Naive thymus-derived CD8-positive, alpha-beta T cell (primary cell): ENCODE measurements at places on chromosomes 12 and 14. TPM values are rescaled to one million over a fixed set of nuclear protein-coding genes. Genes with fewer than 3 reads are reported as not detected.

GRCh38 chr12:43638806-43639205, 86.8 kb upstream of the ADAMTS20 start:
- H3K27ac ChIP-seq, result no peak overlapping the region
- DNase-seq, result no peak
- peaks cover 8% of the 10 kb centered on the region for H3K27me3 ChIP-seq
- H3K4me1 ChIP-seq, result no peaks in the 10 kb centered on the region

GRCh38 chr14:94775871-94776210, 5.9 kb upstream of the GSC start:
- peaks cover 3% of the 10 kb centered on the region for H3K4me1 ChIP-seq
- DNase-seq, result no peak
- H3K36me3 ChIP-seq, result peaks cover 2% of the 10 kb centered on the region
- no peak overlapping the region for H3K4me3 ChIP-seq

- H3K4me1 ChIP-seq, result no peaks in the 10 kb centered on the region
- H3K27ac ChIP-seq, result no peak overlapping the region
- H3K4me3 ChIP-seq, result no peak overlapping the region
- H3K27me3 ChIP-seq, result no peaks in the 10 kb centered on the region
These were observed 36.7 kb upstream of the GRIN2B start for GRCh38 chr12:14018080-14018479.

GRCh38 chr14:99601361-99601831, 2.6 kb downstream of the CCDC85C start:
- H3K27ac ChIP-seq, result peak overlapping the region; percentile 43
- DNase-seq, result no peak
- H3K36me3 ChIP-seq, result no peaks in the 10 kb centered on the region
- H3K27me3 ChIP-seq, result no peaks in the 10 kb centered on the region

DNA sequence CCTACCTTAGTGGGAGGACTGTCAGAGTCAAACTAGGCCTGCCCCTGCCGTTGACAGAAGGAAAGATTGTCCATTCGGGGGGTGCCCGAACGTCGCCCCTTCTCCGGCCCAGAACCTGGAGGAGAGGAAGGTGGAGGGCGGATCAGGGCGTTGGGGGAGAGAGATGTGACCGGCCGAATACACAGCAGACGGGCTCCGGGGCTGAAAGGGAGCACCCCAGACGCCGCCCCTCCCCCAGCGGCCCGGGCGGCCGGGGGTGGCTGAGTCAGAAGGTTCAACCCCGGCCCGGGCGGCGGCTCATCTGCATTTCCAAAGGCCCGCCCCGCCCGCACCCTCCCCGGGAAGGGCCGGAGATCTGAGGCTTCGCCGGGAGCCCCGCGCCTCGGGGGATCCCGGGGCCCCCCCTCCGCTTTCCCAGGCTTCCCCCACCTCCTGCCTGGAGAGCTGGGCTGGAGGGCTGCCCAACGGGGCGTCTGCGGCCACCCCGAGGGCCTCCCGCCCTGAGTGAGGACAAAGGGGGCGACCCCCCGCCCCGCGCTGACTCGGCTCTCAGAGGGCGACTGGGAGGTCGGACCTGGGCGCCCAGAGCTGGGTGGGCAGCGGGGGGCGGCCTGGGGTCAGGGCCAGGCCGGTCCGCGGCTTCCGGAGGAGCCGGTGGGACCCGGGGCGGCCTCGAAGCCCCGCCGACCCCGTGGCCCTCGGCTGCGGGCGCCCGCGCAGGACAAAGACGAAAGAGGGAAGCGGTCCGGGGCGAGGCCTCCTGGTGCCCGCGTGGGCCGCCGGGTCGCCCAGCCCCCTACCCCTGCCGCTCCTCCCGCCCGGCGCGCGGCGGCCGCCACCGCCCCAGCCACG, 3.7 kb upstream of the SETD1B start:
- peaks cover 35% of the 10 kb centered on the region for H3K36me3 ChIP-seq
- peak overlapping the region; percentile 70 for H3K4me3 ChIP-seq
- DNase-seq, result no peak
- peaks cover 42% of the 10 kb centered on the region for H3K4me1 ChIP-seq

DNA sequence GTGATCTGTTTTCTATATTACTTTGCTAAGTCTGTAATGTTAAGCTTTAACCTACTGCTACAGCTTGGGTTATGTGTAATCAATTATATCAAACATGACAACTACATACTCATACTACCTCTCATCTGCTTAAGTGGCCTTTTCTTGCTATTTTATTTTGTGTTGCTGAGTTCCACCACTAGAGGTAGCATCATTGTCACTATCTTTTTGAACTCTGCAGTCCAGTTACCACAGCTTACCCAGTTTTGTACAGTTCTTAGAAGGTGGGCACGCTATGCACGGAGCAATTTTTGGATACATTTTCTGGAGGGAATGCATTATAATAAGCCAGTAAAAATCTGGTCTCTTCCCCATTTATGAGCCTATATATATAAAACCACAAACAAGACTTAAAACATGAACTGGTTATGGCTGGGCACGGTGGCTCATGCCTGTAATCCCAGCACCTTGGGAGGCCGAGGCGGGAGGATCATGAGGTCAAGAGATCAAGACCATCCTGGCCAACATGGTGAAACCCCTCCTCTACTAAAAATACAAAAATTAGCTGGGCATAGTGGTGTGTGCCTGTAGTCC, 48.5 kb downstream of the SAV1 start:
- no peaks in the 10 kb centered on the region for H3K4me1 ChIP-seq
- H3K27me3 ChIP-seq, result no peaks in the 10 kb centered on the region
- H3K4me3 ChIP-seq, result no peak overlapping the region
- H3K36me3 ChIP-seq, result peaks cover 4% of the 10 kb centered on the region
- DNase-seq, result no peak
- no peak overlapping the region for H3K27ac ChIP-seq

The TOMM20L gene
- total RNA-seq, result not detected

- H3K27me3 ChIP-seq, result peaks cover 14% of the 10 kb centered on the region
- H3K4me3 ChIP-seq, result no peak overlapping the region
- H3K4me1 ChIP-seq, result no peaks in the 10 kb centered on the region
- DNase-seq, result no peak
- H3K27ac ChIP-seq, result no peak overlapping the region
These were observed 41.2 kb downstream of the NKX2-1 start for GRCh38 chr14:36478782-36479181.

DNA sequence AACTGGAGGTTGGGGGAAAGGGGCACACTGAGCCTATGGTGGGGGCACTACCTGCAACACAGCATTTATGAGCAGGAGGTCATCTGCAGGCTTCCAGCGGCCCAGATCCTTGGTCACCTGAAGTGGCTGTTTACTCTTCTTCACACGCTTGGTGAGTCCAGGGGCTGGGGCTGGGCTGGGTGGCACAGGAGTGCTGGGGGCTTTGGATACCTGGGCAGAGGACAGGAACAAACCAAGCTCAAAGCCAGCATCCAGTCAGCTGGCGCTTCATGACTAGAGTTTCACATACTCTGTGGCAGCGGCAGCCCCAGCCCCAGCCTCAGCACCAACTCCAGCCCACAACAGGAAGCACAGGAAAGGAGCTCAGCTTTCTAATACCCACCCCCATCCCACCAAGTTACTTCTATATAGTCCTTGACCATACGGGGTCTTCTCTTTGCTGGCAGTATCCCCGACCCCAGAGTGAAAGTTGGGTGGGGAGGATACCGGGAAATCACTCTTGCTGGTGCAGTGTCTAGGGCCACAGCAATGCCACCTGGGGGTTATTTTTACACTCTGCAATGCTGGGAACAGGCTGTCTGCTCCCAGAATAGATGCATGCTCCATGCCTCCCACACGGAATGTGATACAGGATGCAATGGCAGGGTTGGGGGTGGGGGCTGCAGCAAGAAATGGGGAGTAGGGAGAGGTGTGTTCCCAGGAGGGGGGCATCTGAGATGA, 3.1 kb downstream of the MCRS1 start:
- no peak for DNase-seq
- H3K36me3 ChIP-seq, result peaks cover 5% of the 10 kb centered on the region
- H3K4me3 ChIP-seq, result peak overlapping the region; percentile 63

The RFLNA gene
- total RNA-seq, result not detected

The VRTN gene
- total RNA-seq, result not detected

The LRRIQ1 gene
- total RNA-seq, result not detected

The HIGD1C gene
- not detected for total RNA-seq

The DCAF11 gene
- 77.1 TPM for total RNA-seq

DNA sequence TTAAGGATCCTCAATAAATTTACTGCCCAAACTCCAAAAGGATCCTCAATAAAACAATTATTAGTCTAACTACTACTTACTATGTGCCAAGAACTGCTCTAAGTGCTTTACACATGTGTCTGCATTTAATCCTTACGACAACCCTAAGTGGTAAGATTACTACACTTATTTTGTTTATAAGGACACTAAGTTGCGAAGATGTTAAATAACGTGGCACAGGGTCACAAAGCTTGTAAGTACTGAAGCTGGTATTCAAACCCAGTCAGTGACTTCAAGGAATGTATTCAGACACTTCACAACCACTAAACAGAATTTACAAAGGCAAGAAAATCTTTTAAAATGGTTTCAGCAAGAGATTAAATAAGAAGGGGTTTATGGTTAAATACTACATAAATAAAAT, 13.0 kb downstream of the FERMT2 start:
- DNase-seq, result no peak
- no peaks in the 10 kb centered on the region for H3K4me1 ChIP-seq
- no peak overlapping the region for H3K27ac ChIP-seq
- H3K27me3 ChIP-seq, result peaks cover 6% of the 10 kb centered on the region

DNA sequence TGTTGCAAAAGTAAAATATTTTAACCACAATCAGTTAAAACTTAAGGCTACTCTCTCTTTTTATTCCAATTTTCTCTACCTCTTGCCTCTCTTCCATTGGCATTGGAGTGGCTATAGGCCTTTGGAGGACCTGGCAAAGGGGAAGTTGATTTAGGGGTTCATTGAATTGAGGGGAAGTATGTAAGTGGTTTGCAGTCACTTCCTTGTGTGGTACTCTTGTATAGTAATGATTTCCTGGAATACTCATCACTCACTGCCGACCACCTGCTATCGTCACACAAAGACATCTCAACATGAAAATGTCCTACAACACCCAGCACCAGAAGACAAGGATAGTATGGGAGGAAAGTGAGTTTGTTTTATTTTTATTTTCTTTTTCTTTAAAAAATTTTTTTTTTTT, 45.7 kb upstream of the CPM start:
- peaks cover 5% of the 10 kb centered on the region for H3K27me3 ChIP-seq
- H3K36me3 ChIP-seq, result no peaks in the 10 kb centered on the region
- no peak for DNase-seq
- no peak overlapping the region for H3K27ac ChIP-seq

The SLC7A8 gene
- total RNA-seq, result 7.9 TPM

- peaks cover 5% of the 10 kb centered on the region for H3K27me3 ChIP-seq
- peaks cover 2% of the 10 kb centered on the region for H3K4me1 ChIP-seq
- DNase-seq, result no peak
These were observed 20.4 kb downstream of the CLMN start for GRCh38 chr14:95299271-95299670.

The PTHLH gene
- total RNA-seq, result not detected

GRCh38 chr12:291153-291723, 28.6 kb upstream of the SLC6A13 start:
- no peaks in the 10 kb centered on the region for H3K27me3 ChIP-seq
- no peak for DNase-seq
- H3K36me3 ChIP-seq, result peaks cover 53% of the 10 kb centered on the region
- H3K4me3 ChIP-seq, result no peak overlapping the region
- peaks cover 38% of the 10 kb centered on the region for H3K4me1 ChIP-seq

GRCh38 chr12:71440763-71441748, 1.5 kb downstream of the LGR5 start:
- H3K36me3 ChIP-seq, result no peaks in the 10 kb centered on the region
- peak overlapping the region; percentile 68 for H3K4me3 ChIP-seq
- DNase-seq, result no peak

DNA sequence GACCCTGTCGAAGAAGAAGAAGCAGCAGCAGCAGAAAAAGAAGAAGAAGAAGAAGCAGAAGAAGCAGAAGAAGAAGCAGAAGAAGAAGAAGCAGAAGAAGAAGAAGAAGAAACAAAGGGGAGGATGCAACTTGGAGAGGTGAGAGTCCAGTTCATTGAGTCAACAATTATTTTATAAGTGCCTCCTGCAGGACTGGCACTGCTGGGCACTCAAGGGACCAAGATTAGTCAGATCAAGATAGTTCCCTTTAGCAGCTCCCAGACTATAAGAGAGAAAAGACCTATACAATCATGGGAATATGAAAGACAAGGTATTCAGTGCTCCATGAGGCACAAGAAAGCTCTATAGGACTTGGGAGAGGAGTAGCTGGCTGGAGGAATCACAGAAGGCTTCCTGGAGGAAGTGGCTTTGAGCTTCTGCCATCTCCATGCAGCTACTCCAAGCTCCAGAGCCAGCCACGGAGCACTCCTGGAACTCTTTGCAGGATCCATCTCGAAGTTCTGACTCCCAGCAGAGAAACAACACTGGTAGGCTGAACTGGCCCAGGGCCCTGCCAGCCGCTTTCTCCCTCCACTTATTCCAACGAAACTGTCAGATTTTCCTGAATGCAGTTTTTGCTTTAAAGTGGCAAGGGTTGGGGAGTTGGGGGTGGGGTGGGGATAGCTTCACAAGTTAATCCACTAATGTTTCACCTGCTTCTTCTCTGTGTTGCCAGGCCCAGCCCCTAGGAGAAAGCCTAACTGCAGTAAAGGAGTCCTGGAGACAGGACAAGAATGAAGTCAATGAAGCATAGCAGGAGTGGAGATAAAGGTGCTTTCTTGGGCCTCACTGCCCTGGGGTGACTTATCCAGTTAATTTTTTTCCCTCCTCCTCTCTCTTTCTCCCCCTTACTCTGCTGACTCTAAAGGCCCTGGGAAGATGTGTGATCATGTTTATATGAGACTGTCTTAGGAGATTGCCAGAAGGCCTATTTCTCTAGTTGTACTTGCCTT, 140.1 kb upstream of the PARP11 start:
- no peak overlapping the region for H3K4me3 ChIP-seq
- no peak overlapping the region for H3K27ac ChIP-seq
- DNase-seq, result no peak
- H3K36me3 ChIP-seq, result no peaks in the 10 kb centered on the region
- H3K4me1 ChIP-seq, result no peaks in the 10 kb centered on the region
- H3K27me3 ChIP-seq, result no peaks in the 10 kb centered on the region

- peak overlapping the region; percentile 22 for H3K27ac ChIP-seq
- H3K4me3 ChIP-seq, result no peak overlapping the region
- no peaks in the 10 kb centered on the region for H3K4me1 ChIP-seq
- no peaks in the 10 kb centered on the region for H3K36me3 ChIP-seq
These were observed 104.6 kb downstream of the EFCAB11 start for GRCh38 chr14:89849931-89850330.

GRCh38 chr12:26345471-26346003, 150.2 kb downstream of the SSPN start:
- peaks cover 30% of the 10 kb centered on the region for H3K36me3 ChIP-seq
- no peak overlapping the region for H3K27ac ChIP-seq
- no peak for DNase-seq
- no peak overlapping the region for H3K4me3 ChIP-seq

The NPFF gene
- not detected for total RNA-seq

The FBXL14 gene
- total RNA-seq, result 36.5 TPM

- no peak overlapping the region for H3K27ac ChIP-seq
- H3K36me3 ChIP-seq, result no peaks in the 10 kb centered on the region
- H3K27me3 ChIP-seq, result peaks cover 8% of the 10 kb centered on the region
- H3K4me3 ChIP-seq, result no peak overlapping the region
- no peak for DNase-seq
- no peaks in the 10 kb centered on the region for H3K4me1 ChIP-seq
These were observed 278.2 kb upstream of the RTL1 start for GRCh38 chr14:101181446-101182313.

GRCh38 chr12:112798048-112798760, 6.7 kb downstream of the RPH3A start:
- peaks cover 67% of the 10 kb centered on the region for H3K27me3 ChIP-seq
- no peak overlapping the region for H3K27ac ChIP-seq
- H3K36me3 ChIP-seq, result no peaks in the 10 kb centered on the region
- no peak overlapping the region for H3K4me3 ChIP-seq
- H3K4me1 ChIP-seq, result peaks cover 11% of the 10 kb centered on the region

GRCh38 chr14:89180546-89180945, 236.5 kb downstream of the FOXN3 start:
- no peaks in the 10 kb centered on the region for H3K27me3 ChIP-seq
- H3K27ac ChIP-seq, result no peak overlapping the region
- no peak for DNase-seq
- H3K36me3 ChIP-seq, result no peaks in the 10 kb centered on the region
- peaks cover 14% of the 10 kb centered on the region for H3K4me1 ChIP-seq
